Heart left ventricle (tissue), 16 donors: ENCODE measurements at places on chromosomes 2 and 18. TPM values are rescaled to one million over a fixed set of nuclear protein-coding genes. Genes with fewer than 3 reads are reported as not detected.

- no peaks in the 10 kb centered on the region for H3K4me1 ChIP-seq
- DNase-seq: no peak
- peaks cover 96% of the 10 kb centered on the region for H3K27me3 ChIP-seq
- H3K27ac ChIP-seq: no peak overlapping the region
- H3K36me3 ChIP-seq: no peaks in the 10 kb centered on the region
Observed at GRCh38 chr18:47262301-47263149, 11.1 kb upstream of the SKOR2 start.

DNA sequence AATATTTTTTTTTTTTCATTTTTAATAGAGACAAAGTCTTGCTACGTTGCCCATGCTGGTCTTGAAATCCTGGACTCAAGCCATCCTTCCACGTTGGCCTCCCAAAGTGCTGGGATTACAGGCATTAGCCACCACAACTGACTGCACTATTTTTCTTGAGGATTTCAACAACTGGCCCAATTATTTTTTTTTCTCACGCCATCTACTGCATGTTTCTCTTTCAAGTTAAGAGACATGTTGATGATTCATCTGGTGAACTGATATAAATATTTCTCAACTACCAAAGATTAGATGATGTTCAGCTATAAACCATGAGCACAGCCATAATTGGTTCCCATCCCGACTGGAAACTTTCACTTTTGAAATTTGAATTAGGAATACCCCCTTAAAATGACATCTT lies 688.4 kb upstream of the SYT4 start:
- H3K27me3 ChIP-seq: no peaks in the 10 kb centered on the region
- DNase-seq: no peak

- H3K4me1 ChIP-seq: peaks cover 13% of the 10 kb centered on the region
- no peaks in the 10 kb centered on the region for H3K36me3 ChIP-seq
- H3K27ac ChIP-seq: peak overlapping the region; percentile 64
- H3K27me3 ChIP-seq: peaks cover 16% of the 10 kb centered on the region
- DNase-seq: peak; percentile 48
Observed at GRCh38 chr2:96116879-96117533, 635 bp upstream of the ADRA2B start.

DNA sequence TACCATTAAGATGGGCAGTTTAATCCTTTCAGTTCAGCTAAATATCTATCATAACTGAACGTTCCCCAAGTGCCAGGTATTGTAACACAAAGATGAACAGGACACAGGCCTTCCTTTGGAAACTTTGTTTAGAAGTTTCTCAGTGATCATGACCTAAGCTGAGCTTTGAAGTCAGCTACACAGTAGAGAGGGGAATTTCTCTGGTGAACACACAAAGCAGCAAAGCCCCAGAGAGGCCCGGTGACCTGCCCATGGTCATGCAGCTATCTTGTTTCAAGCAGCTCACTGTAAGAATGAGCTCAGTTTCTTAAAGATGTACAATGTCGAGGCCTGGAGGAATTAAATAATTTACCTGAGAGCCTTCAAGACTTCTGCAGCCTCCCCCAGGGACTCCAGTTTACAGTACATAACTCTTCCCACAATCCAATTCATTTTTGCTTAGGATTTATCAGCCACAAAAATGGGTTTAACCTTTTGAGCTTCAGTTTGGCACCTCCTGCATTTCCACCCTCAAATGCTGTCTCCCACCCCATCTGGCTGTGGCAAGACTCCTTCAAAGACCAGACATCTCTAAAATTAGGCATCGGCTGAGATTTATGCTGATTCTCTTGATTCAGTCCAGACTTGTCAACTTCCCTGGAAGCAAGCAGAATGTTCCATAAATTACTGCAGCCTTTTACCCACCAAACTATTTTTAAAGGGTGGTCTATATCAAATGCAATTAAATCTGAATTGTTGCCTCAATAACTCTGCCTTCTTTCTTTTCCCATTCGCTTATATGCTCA lies 325.6 kb downstream of the TXNL1 start:
- no peaks in the 10 kb centered on the region for H3K4me1 ChIP-seq
- no peak overlapping the region for H3K4me3 ChIP-seq
- H3K27me3 ChIP-seq: no peaks in the 10 kb centered on the region

DNA sequence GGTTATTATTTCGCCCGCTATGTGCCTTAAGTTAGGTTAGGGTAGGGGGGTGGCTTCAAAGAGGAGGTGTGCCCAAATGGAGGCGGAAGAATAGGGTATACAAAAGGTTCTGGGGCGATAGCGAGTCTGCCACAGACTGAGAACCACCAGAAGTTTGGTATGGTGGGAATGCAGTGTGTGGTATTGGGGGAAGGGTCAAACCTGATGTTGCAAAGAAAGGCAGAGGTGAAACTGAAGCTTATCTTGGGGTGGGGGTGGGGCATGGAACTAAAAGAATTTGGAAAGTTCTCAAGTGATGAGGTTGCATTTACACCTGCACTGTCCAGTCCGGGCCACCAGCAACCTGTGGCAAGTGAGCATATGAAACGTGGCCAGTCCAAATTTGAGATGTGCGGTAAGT lies 11.8 kb upstream of the CCBE1 start:
- H3K4me1 ChIP-seq: no peaks in the 10 kb centered on the region
- DNase-seq: no peak
- no peaks in the 10 kb centered on the region for H3K36me3 ChIP-seq
- H3K27ac ChIP-seq: no peak overlapping the region

GRCh38 chr18:53780666-53781065 lies 443.8 kb downstream of the MBD2 start:
- no peaks in the 10 kb centered on the region for H3K4me1 ChIP-seq
- no peak overlapping the region for H3K4me3 ChIP-seq
- no peak overlapping the region for H3K27ac ChIP-seq
- no peaks in the 10 kb centered on the region for H3K27me3 ChIP-seq
- DNase-seq: no peak

DNA sequence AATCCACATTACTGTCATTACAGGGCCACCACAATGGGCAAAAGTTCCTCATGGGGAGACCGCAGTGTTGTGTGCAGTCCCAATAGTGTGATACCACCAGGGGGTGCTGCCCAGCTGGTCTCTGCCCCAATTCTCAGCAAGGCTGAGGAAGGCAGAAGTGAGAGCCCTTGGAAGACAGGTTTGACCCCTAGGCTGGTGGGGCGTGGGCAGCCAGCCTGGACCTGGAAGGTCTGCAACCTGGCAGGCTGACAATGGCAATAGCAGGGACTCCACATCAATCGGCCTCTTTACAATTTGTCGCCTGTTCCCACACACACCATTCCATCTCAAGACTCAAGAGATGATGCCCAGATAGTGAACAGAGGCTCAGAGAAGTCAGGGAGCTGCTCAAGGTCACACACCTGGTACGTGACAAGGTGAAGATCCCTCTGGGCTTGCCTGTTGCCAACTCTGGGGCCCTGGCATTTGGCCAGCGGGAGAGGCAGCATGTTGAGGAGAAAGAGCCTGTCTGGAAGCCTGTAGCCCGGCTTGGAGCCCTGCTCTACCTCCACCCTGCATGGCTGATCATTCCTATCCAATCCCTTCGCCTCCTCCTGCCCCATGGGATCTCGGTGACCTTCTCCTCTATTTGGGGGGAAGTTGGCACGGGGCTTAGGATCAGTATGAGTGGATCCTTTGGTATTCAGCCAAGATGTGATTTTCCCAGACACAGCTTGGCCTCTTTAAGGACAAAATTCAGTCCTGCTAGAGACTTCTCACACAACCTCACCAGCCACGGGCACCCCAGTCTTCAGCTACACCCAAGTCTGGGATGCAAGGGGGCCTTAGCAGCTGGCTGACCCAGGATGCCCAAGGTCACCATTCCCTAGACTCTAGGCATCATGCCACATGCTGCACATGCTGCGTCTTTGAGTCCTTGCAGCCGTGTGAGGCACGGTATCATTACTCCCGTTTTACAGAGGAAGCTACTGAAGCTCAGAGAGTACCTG lies 2.9 kb upstream of the ATOH8 start:
- H3K4me1 ChIP-seq: peaks cover 79% of the 10 kb centered on the region
- H3K4me3 ChIP-seq: no peak overlapping the region
- no peaks in the 10 kb centered on the region for H3K36me3 ChIP-seq
- H3K27ac ChIP-seq: peak overlapping the region; percentile 3

- no peaks in the 10 kb centered on the region for H3K36me3 ChIP-seq
- H3K27me3 ChIP-seq: no peaks in the 10 kb centered on the region
- no peaks in the 10 kb centered on the region for H3K4me1 ChIP-seq
- no peak overlapping the region for H3K27ac ChIP-seq
- no peak for DNase-seq
Observed at GRCh38 chr2:5144159-5144558, 548.0 kb upstream of the SOX11 start.

- no peaks in the 10 kb centered on the region for H3K4me1 ChIP-seq
- no peak for DNase-seq
- no peak overlapping the region for H3K27ac ChIP-seq
- no peaks in the 10 kb centered on the region for H3K36me3 ChIP-seq
- H3K4me3 ChIP-seq: no peak overlapping the region
Observed at GRCh38 chr2:103880081-103880834, 973.7 kb upstream of the POU3F3 start.

GRCh38 chr2:9003616-9004337 lies at the start of gene MBOAT2:
TSS of gene MBOAT2 (minus strand) at chr2:9003684. CDS start at chr2:9003614, 70 bp downstream.
- peak within 1 kb of the TSS; percentile 62 for H3K27ac ChIP-seq
- no peaks in the 10 kb centered on the region for H3K36me3 ChIP-seq
- peak; percentile 90 for DNase-seq
- H3K27me3 ChIP-seq: no peaks in the 10 kb centered on the region
- peaks cover 6% of the 10 kb centered on the region for H3K4me1 ChIP-seq
- peak within 1 kb of the TSS; percentile 96 for H3K4me3 ChIP-seq

- no peak overlapping the region for H3K4me3 ChIP-seq
- no peaks in the 10 kb centered on the region for H3K27me3 ChIP-seq
- no peak overlapping the region for H3K27ac ChIP-seq
Observed at GRCh38 chr18:50401295-50401694, 26.4 kb downstream of the SKA1 start.

DNA sequence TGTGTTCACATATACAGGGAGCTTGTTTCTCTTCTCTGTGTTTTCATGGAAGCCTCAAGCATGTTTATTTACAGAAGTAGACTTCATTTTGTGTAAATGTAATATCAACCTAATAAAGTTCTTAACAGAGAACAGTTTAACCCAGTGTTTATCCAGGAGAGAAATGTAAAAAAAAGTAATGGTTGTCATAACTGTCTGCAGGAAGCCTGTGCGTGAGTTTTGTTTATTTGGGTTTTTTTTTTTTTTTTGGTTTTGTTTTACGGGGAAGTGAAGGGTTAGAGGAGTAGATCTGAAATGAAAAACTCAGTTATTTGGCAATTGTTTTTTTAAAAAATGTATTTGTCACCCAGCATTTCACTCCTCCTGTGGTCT lies 124.7 kb downstream of the RAPGEF4 start:
- no peaks in the 10 kb centered on the region for H3K27me3 ChIP-seq
- no peak overlapping the region for H3K27ac ChIP-seq
- H3K36me3 ChIP-seq: no peaks in the 10 kb centered on the region
- no peak for DNase-seq
- peaks cover 10% of the 10 kb centered on the region for H3K4me1 ChIP-seq

DNA sequence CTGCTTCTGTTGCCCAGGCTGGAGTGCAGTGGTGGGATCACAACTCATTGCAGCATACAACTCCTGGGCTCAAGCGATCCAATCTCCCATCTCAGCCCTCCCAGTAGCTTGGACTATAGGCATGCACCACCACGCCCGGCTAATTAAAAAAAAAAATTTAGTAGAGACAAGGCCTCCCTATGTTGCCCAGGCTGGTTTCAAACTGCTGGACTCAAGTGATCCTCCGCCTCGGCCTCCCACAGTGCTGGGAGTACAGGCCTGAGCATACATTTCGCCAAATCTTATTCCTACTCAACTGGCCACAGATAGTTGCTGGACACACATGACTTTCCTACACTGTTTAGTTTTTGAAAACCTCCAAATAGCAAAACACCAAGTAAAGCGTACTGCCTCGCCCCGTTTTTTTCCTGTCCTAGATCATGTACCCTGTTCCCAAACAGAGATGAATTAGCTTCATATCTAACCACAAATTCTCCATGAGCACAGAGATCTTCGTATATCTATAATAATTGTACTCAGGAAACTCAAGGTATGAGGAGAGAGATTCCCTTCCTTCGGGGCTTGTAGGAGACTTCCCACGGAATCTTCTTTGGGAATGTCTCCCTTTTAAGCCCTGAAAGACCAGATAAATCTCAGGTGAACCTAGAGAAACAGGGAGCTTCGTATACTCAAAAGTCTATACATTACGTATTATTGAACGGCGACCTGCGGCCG lies 598 bp upstream of the C2orf69 start:
- H3K4me3 ChIP-seq: peak overlapping the region; percentile 93
- no peaks in the 10 kb centered on the region for H3K27me3 ChIP-seq
- peaks cover 12% of the 10 kb centered on the region for H3K4me1 ChIP-seq
- H3K27ac ChIP-seq: peak overlapping the region; percentile 95
- DNase-seq: no peak
- H3K36me3 ChIP-seq: no peaks in the 10 kb centered on the region

GRCh38 chr2:220192994-220193753 lies 565.7 kb downstream of the SLC4A3 start:
- H3K27ac ChIP-seq: no peak overlapping the region
- H3K36me3 ChIP-seq: no peaks in the 10 kb centered on the region
- no peak overlapping the region for H3K4me3 ChIP-seq
- DNase-seq: no peak

DNA sequence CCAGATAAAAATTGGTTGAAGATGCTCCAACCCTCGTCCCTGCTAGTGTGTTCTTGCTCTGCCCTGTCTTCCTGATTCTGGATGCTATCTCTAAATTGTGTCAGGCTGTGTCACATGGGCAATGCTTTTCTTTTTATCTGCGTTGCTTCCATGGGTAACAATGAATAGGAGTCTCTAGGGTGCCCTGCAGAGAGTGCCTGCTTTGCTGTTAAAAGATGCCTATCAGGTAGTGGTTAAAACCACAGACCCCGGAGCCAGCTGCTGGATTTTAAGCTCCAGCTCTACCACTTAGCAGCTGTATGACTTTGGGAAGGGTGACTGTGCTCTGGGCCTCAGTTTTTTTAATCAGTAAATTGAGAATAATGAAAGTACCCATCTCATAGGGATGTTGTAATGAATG lies 340.3 kb downstream of the PLCL1 start:
- H3K27ac ChIP-seq: no peak overlapping the region
- H3K4me3 ChIP-seq: no peak overlapping the region
- H3K36me3 ChIP-seq: no peaks in the 10 kb centered on the region
- DNase-seq: no peak

CYP26B1 gene
- 2.1 TPM for total RNA-seq

HOXD12 gene
- total RNA-seq: not detected

PDE11A gene
- total RNA-seq: 2.9 TPM

FAM237A gene
- total RNA-seq: not detected

ANO7 gene
- total RNA-seq: 1.0 TPM

GPAT2 gene
- total RNA-seq: 9.9 TPM
